ENCODE measurements at places on chromosomes 3 and 15.
A peak's percentile ranks its signal among the peaks of the same experiment; 100 is the strongest.

DNA sequence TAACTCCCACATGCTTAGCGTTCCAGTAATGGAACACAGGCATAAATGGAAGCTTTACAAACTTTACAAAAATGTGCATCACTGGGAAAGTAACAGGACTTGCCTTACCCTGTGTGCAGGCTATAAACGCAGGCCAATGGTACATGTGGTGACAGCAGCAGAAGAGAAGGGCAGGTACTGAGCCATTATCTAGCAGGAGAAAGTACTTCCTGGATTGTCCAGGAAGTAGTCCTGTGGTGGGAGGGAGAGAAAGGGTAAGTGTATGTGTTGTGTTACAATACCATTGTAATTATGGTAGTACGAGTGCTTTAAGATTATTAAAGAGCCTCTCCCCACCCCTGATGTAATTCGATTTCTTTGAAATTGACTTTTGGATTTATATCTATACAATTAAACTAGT, 5.3 kb downstream of the ATP1B3 start:
- DNase-seq = peak; percentile 49

DNA sequence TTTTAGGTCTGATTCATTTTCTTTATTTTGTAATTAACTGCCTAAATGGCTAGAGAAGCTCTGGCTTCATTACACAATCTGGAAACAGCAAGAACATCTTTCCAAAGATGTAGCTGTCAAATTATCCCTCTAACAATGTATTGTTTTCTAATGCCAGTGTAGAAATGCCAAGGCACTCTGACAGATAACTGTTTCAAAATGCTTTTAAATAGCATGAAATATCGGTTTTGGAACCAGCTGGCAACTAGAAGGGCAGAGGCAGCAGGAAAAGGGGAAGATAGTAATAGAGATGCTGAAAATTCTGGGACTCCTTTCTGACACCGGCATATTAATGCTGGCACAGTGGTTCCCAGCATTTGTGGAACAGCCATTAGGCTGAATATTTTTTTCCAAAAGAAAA, 26.1 kb downstream of the MORC1 start:
- no peak for DNase-seq

DNA sequence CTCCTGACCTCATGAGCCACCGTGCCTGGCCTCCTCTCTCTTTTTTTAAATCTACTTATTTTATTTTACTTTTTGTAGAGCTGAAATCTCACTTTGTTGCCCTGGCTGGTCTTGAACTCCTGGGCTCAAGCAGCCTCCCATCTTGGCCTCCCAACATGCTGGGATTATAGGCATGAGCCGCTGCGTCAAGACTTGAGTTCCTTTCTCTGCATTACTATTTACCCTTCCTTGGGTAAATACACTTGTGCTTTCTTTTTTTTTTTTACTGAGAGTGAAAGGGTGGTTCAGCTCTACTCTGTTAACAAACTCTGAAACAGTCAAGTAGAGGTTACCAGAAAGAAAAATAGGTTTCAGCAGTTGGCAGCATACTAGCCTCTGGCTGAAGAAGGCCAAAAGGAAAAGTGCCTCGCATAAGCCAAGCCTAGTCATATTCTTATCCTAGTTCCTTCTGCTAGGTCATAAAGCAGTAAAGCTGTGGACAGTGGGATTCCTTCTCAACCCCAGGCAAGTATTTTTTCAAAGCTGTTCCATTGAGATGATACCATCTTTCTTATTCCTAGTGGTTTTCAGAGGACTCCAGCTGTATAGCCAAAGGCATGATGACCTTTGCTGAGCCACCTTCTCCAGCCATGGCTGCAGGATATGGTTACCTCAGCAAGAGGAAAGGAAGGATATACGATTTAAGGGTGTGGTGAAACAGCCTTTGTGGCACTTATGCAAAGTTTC, 135.1 kb downstream of the RBPMS2 start:
- DNase-seq = peak; percentile 76

- no peak for DNase-seq
Measured at GRCh38 chr15:83077491-83078230, 10.6 kb upstream of the BTBD1 start.

- DNase-seq = no peak
Measured at GRCh38 chr3:23489300-23490158, 286.4 kb downstream of the UBE2E2 start.

- no peak for DNase-seq
Measured at GRCh38 chr15:64792282-64792681, 16.9 kb upstream of the RBPMS2 start.

- DNase-seq = no peak
Measured at GRCh38 chr3:46852839-46853355, 10.3 kb downstream of the MYL3 start.

DNA sequence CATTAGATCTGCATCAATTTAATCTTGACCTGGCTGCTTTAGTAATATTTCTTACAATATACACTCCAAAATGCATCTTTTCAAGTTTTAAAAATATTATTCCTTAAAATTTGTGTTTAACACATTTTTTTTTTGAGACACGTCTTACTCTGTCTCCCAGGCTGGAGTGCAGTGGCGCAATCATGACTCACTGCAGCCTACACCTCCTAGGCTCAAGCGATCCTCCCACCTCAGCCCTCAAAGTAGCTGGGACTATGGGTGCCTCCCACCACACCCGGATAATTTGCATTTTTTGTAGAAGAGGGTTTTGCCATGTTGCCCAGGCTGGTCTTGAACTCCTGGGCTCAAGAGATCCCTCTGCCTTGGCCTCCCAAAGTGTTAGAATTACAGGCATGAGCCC, 73.6 kb downstream of the ETV5 start:
- no peak for DNase-seq

GRCh38 chr3:153657046-153657445, 464.1 kb upstream of the ARHGEF26 start:
- DNase-seq = no peak

- DNase-seq = no peak
Measured at GRCh38 chr3:114730397-114730796, 416.7 kb downstream of the ZBTB20 start.

DNA sequence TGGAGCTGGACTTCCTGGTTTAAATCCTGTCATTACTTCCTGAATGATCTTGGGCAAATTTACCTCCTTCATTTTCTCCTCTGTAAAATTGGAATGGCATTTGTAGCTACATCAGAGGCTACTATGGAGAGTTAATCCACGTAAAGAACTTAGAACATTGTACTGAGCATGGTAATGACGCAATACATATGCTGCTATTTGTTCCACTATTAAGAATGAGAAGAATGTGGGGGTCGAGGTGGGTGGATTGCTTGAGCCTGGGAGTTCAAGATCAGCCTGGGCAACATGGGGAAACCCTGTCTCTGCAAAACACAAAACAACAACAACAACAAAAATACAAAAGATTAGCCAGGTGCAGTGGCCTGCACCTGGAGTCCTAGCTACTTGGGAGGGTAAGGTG, 250.6 kb downstream of the RYR3 start:
- DNase-seq = no peak

GRCh38 chr15:85380812-85381642, 624 bp downstream of the AKAP13 start:
- peak; percentile 18 for DNase-seq

DNA sequence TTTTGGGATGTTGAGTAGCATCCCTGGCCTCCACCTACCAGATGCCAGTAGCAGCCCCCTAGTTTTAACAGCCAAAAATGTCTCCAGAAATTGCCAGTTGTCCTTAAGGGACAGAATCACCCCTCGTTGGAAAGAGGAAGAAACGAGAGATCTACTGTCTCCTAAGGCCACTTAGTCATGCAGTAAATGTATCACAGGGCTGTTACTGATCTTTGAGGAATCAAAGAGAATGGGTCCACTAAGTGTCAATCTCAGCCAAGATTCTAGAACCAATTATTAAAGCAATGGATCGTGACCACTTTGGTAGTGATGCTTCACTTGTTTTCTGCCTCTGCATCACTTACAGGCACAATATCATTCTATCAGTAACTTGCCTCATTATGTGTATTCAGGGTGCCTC, 26.4 kb downstream of the POLG start:
- no peak for DNase-seq

DNA sequence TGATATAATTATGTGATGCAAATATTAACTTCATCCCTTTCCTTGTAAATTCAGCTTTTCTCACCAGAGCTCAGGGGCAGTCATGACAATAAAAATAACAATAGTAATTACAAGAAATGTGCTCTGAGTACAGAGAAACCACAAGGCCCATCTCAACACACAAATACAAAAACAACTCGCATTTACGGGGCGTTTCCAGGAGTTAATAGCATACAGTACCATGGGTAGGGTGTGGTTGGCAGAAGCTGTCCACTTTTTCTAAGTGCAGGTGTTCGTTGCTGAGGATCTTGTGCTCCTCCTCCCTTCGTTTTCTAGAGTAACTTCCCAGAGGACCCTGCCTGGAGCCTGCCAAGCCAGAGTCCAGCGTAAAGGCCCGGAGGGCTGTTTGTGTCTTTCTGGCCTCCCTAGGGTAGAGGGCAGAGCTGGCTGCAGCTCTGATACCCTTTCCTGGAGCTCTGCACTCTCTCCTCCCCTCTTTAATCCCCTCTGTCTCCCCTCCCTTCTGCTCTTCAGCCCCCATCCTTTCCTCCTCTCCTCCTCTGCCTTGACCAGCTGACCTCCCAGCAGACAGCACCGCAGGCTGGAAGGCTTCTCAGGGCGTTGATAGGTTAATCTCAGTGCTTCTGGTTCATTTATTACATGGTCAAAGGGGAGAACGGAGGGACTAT, 11.4 kb downstream of the SEMA3G start:
- no peak for DNase-seq

- DNase-seq = no peak
Measured at GRCh38 chr3:48591886-48592518, 3.1 kb downstream of the COL7A1 start.

GRCh38 chr3:115100806-115101205, 46.3 kb downstream of the ZBTB20 start:
- peak; percentile 7 for DNase-seq

- no peak for DNase-seq
Measured at GRCh38 chr15:47673232-47673761, 44.0 kb upstream of the SEMA6D start.

- no peak for DNase-seq
Measured at GRCh38 chr15:89654301-89654761, 936 bp downstream of the KIF7 start.

DNA sequence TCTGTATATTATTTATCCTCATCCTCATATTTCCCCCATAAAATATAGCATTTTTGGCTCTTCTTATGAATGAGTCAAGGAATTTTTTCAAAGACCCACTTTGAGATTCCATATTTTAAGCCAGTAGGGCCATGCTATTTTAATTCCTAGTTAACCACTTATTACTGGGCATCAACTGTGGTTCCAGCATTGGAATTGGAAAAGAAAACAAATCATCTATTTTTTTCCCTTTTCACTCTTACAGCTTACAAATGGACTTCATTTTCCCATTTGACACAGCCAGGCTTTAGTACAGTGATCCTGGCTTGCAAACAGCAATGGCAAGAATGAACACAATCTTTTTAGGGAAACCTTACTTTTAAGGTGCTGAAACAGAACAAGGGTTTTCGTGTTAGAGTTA, 19.4 kb upstream of the PLCL2 start:
- no peak for DNase-seq

GRCh38 chr3:171680726-171681411, 129.4 kb downstream of the PLD1 start:
- DNase-seq = peak; percentile 68

DNA sequence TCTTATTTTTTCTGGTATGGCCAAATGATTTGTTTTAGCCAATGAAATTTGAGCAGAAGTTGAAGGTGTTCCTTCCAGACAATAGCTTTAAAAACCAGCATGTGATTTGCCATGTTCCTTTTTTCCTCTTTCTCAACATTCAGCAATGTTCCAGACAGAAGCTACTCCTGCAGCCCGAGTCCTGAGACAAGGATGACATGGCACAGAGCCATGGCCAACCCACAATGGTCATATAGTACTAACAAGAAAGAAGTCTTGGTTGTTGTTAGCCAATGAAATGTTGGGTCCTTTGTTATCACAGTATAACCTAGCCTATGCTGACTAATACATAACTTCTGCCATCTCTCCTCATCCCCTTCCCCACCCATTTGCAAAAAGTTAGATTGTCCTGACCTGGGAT, 211.1 kb upstream of the STT3B start:
- DNase-seq = no peak

DNA sequence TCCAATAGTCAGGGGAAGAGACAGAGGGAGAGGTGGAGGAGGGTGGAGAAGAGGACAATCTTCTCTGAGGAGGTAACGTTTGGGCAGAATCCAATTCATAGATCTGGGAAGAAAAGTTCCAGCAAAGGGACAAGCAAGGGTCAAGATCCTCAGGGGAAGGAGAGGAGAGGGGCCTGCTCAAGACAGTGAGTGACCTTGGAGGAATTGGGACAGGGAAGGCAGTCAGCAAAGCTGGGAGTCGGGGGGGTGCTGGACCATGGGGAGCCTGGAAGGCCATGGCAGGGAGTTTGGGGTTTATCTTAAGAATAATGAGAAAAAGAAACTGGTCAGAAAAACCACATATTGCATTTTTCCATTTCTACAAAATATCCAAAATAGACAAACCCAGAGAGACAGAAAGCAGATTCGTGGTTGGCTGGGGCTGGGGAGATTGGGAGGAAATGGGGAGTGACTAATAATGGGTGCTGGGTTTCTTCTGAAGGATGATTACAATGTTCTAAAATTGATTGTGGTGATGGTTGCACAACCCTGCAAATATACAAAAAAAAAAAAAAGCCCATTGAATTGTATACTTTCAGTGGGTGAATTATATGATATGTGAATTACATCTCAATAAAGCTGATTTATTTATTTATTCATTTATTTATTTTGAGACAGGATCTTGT, 19.6 kb upstream of the SRP14 start:
- no peak for DNase-seq

DNA sequence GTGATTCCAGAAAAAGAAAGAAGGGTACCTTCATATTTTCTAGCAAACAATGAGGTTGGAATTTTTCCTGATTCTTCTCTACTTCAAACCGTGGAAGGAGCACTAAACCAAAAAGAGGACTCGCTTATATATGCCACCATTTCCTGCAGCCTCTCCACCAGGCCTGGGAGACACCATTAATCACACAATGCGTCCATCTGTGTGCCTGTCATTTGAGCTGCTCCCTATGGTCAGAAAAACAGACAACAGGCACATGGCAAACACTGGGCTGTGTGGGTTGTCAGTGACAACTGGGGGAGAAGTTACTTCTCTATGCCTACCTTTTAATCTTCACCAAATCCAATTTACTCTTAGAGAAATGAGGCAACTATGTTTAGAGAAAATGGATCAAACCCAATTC, 71.9 kb downstream of the NR2F2 start:
- no peak for DNase-seq

GRCh38 chr15:75811626-75812025, 31.6 kb upstream of the UBE2Q2 start:
- DNase-seq = no peak

DNA sequence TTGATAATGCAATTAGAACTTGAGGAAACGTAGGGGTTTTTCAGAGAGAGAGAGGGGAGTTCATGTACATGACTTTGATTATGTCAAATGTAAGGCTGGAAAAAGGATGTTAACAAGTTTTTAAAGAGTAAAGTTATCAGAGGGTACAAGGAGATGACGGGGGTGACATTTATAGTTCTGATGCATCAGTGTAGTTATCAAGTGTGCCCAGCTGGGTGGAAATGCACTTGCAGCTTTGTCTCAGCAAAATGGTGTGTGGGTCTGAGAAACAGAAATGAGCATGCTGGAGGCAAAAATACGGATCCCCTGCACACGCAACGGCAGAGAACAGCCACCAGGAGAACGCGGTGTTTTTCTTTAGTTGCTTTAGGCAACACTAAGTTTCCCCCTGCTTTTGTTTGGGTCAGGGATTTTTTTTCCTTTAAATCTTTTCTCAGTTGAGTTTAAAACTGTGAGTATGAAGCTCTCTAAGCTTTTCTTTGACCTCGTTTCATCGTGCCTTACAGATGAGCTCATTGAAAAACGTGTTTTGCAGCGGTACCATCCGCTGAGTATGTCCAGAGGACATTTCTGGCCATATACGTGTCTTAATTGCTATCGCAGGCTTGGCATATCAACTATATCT, 205.4 kb downstream of the PDZRN3 start:
- no peak for DNase-seq

Measured in large intestine (tissue), 12 donors.